Fibroblast of upper back skin (primary cell): ENCODE measurements at places on chromosomes 3 and 15.
A peak's percentile ranks its signal among the peaks of the same experiment; 100 is the strongest.

GRCh38 chr3:128343287-128344051 is 123.2 kb downstream of the DNAJB8 start:
- peak; percentile 61 for DNase-seq

GRCh38 chr15:39543651-39544050 is 37.2 kb upstream of the THBS1 start:
- peak; percentile 16 for DNase-seq

DNA sequence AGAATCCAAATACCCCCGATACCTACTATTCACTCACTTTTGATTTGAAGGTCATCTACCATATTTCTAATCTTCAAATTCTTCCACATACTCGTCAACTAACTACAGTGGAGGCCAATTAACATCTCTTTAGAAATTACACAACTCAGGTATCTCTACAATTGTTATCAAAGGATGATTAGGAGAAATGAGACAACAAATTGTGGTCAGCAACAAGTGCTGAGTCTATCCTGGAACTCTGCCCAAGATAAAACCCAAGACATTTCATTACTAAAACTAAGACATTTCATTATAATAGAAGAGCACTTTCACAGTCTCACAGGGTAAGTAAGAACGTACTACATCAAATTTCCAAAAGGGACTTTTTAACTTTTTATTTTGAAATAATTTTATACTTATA is 100.0 kb downstream of the TBC1D5 start:
- DNase-seq: no peak

DNA sequence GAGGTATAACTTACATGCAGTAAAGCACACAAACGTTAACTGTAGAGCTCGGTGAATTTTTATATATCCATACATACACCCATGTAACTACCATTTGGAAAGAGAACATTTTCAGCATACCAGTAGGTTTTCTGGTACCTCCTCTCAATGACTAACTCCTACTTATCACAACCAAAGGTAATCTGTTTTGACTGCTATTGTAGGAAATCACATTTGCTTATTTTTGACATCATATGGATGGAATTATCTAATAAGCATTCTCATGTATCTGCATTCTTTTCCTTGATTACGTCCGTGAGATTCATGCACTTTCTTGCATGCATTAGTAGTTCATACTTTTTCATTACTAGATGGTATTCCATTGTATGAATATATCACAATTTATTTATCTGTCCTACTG is 76.8 kb downstream of the CSNK1G1 start:
- DNase-seq: peak; percentile 18

- no peak for DNase-seq
These were observed 350.3 kb downstream of the DOCK3 start for GRCh38 chr3:51024765-51025632.

GRCh38 chr3:187212196-187212545 is 14.9 kb downstream of the RTP1 start:
- DNase-seq: no peak

- DNase-seq: no peak
These were observed 45.8 kb upstream of the NTRK3 start for GRCh38 chr15:88302373-88302772.
